ENCODE measurements at places on chromosomes 2 and 18.

DNA sequence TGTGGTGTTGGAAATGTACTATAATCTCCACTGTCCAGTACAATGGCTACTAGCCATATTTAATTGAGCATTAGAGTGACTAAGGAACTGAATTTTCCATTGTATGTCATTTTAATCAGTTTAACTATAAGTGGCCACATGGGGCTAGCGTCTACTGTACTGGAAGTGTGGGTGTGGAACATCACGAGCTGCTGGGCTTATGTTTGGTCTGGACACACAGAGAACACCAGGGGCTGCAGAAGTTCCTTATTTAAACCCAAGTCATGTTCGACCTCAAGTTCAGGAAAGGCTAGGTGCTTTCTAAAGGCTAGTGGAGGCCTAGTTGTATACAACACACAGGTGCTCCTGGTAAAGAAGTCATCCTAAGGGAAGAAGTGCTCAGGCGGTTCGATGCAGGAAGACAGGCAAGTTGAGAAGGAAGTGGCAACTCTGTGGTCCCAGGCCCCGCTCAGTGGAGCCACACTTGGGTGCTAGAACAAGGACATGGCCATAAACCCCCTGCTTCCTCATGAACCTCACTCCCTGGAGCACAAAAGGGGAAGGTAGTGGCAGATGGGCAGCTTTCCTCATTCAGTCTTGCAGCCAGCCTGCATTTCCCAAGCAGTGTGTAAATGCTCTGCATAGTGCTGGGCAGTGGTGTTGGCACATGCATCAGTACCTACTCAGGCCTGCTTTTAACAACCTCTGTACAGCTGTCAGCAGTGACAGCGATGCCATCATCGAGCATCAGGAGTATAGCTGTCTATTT lies 13.3 kb downstream of the LGALSL start:
- no peak for DNase-seq

GRCh38 chr18:5868218-5868854 lies 27.0 kb downstream of the TMEM200C start:
- peak; percentile 38 for DNase-seq

GRCh38 chr2:72113847-72114692 lies 33.6 kb downstream of the CYP26B1 start:
- DNase-seq: no peak

DNA sequence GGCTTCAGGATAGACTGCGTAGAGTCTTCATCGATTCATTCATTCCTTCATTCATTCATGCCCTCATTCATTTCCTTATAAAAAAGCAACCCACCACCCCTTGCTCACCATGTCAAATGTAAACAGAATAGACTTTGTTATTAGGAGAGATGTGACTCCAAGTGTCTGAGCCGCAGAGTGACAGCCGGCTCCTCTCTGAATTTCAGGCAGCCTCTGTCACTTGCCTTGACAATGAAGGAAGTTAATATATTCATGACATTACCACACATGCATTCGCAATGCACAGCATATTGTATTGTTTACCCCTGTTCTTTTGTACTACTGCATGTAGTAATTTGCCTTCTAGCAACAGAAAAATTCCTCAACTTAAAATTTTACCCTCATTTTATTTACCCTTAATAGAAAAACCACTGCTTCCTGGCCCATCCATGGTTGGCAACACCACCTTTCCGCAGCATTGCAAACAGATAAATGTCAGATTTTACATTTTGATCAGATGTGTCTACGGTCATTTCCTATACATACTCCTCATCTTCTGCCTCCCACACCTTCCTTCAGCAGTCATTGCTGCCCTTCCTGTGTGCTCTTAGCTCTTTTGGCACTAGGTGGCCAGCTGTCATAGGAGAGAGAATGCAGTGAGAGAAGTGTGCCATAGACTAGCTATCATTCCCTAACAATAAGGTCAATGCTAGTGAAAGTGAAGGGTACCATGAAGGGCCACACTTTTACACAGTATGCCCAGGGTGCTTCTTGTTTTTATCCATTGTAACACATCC lies 1090.8 kb downstream of the BCL11A start:
- DNase-seq: no peak

- DNase-seq: no peak
Observed at GRCh38 chr2:197675711-197676188, 363 bp upstream of the RFTN2 start.

DNA sequence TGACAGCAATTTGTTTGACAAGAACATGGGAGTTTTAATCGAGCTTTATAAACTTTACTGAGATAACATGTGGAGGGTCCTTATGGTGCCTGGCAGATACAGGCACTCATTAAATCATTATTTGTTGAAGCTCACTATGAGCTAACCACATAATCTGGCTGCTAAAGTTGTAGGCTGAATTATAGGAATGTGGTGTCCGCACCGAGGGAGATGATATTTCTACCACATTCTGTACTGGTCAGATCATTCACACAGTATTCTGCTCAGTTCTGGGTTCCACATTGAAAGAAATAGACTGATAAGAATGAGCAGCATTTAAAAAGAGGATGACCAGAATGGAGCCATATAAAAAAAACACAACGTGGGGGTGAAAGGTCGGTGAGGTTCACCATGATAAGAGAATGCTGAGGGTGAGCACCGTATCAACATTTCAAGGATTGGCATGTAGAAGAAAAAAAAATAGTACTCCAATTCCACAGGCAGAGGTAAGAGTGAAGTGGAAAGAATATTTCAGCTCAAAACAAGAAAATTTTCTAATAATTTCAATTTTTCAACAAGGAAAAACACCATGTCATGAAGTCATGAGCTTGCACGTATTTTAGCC lies 54.4 kb downstream of the TMEFF2 start:
- DNase-seq: no peak

- DNase-seq: no peak
Observed at GRCh38 chr2:175595139-175595538, 406.9 kb downstream of the LNPK start.

DNA sequence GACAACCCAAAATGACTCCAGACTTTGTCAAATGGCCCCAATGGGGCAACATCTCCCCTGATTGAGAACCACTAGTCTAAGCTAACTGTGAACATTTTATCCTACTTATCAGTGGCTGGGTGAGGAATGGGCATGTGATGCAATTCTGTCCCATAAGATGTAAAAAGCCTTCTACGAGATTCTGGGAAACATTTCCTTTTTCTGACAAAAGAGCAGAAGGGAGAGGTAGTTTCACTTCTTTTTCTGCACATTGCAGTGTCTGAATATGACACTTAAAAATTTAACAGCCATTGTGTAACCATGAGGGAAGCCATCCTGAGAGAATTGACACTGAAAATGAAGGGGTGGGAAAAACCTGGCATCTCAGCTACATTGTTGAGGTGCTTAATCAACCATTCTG lies 17.3 kb upstream of the MARCHF4 start:
- DNase-seq: no peak

DNA sequence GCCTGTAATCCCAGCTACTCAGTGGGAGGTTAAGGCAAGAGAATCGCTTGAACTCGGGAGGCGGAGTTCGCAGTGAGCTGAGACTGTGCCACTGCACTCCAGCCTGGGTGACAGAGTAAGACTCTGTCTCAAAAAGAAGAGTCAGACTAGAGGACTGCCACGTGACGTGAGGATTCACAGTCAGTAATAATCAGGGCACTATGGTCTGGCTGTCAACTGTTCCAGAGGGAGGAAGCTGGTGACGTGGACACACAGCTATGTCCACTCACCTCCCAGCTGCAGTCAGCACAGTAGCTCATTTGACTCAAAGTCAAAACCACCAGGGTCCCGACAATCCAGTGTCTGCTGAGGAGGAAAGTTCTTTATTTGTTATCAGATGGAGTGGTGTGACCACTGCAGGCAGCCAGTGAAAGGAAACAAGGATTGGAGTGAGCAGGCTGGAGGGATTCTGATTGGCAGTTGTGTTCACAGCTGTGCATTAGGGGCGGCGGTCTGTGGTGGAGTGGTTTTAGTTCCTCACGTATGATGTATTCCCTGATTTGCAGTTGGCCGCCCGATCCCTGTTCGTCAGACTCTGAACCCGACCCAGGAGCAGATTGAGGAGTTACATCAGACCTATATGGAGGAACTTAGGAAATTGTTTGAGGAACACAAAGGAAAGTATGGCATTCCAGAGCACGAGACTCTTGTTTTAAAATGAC lies 37.9 kb downstream of the MOGAT1 start:
- peak; percentile 96 for DNase-seq

GRCh38 chr18:64271246-64271645 lies 122.4 kb upstream of the LINC00305 start:
- DNase-seq: peak; percentile 8

DNA sequence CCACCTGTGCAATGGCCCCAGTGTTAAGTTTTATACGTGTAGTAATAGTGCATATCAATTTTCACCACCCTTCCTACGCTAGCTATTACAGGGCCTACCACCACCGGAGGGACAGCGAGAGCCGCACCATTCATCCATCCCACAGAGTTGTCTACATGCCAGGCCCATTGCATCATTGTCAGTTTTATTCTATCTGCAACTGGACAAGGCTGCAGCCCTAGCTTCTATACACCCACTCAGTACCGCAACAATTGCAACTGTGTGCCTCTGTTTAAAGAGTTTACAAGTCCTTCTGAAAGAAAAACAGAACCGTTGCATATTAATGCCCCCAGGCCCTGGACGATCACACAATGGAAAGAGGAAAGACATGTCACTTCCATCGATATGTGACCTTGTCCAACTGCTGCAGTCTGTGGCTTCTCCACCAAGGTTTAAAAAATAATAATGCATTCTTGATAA lies 58.6 kb downstream of the ZEB2 start:
- no peak for DNase-seq

DNA sequence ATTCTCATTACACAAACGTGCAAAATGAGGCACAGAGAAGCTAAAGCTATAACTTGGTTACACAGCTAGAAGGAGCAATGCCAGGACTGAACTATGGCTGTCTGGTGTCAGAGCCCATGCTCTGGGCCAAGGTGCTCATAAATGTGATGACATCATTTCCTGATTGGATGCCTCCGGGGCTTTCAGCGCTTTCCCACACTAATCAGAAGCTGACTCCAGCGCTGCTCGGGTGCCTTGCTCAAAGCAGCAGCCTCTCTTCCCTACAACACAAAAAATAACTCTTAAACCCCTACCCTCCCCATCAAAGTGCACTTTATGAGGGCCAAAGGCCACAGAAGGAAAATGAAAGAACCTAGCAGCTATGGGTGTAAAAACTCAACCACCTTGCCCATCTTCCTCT lies 90.7 kb downstream of the STK39 start:
- DNase-seq: no peak

DNA sequence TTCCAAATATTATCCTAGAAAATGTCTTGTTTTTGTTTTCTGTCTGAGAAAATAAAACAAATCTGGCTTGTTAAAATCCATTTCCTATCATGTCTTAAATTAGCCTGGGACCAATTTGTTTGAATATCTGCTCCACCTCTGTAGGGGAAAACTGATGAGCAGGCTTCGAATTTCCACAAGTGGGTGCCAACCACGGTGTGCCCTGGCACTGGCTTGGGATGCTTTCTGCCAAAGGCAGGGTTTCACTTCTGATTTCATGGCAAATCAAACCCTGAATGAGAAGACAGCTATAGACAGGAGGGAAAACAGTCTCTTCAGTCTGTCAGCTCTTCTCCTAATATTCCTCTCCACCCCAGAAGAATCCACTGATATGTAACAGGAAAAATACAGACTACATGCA lies 33.7 kb upstream of the STAT4 start:
- DNase-seq: no peak

- no peak for DNase-seq
Observed at GRCh38 chr2:161676902-161677496, 52.8 kb downstream of the SLC4A10 start.

- no peak for DNase-seq
Observed at GRCh38 chr2:105880637-105881036, 135.9 kb downstream of the NCK2 start.

- DNase-seq: no peak
Observed at GRCh38 chr2:127776122-127776780, 34.7 kb downstream of the WDR33 start.

GRCh38 chr2:226176283-226176984 lies 623.2 kb downstream of the IRS1 start:
- no peak for DNase-seq

DNA sequence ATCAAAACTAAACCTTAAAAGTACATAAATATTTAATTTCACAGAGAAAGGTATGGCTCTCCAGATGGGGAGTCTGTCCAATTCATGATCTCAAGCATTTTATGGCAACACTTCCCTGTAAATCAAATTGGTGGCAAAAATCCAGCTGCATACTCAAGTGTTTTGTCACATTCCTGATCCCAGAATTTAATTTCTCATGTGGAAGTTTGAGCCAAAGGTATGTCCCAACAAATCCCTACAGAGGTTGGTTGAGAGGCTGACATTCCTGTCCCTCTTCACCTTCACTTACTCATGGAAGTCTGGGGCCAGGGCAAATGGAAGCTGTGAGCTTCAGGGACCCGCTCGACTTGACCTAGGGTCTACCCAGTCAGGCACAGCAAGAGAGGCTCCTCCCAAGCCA lies 17.7 kb downstream of the KLF7 start:
- DNase-seq: no peak

DNA sequence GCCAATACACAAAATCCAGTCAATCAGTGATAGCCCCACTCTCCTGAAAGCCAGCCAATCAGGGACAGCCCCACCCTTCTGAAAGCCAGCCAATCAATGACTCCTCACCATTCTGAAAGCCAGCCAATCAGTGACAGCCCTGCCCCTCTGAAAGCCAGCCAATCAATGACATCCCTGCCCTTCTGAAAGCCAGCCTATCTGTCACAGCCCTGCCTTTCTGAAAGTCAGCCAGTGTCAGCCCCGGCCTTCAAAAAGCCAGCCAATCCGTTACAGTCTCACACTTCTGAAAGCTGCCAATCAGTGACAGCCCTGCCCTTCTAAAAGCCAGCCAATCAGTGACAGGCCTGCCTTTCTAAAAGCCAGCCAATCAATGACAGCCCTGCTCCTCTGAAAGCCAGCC lies 95.9 kb upstream of the HDAC4 start:
- DNase-seq: no peak

- no peak for DNase-seq
Observed at GRCh38 chr2:181848261-181848886, 43.2 kb upstream of the ITPRID2 start.

DNA sequence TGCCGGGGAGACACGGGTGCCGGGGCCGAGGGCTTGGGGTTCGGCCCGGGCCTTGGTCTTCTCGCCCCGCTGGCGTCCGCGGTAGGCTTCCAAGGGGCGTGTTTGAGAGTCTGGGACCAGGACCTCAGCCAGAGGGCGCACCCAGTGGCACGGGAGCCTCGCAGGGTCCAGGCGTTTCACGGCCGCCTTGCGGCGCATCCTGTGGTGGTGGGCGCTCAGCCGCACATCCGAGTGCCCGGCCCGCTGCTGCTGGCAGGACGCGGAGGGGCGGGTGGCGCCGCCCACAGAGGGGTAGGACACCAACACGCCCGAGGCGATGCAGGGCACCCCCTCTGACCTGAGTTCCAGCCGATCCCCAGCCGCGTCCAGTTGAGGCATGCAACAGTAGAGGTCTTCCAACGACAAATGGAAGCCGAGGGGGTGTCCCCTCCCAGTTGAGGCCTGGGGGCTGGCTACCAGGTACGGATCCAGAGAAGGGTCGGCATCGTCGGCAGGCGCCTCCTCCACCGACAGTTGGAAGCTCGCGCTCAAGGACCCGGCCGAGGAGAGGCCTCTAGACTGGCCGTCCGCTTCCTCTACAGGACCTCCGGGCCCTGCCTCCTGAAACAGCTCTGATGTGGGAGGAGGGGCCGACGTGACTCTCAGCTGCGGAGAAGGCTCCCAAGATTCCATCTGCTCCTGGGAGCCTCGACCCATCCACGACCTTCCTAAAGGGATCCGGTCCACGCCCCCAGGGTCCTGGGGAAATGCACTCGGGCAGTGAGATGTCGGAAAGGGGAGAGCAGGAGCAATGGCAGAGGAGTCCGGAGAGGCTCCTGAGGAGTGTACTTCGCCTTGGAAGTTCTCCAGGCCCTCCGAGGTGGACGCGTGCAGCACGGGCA lies 6.3 kb downstream of the C2orf81 start:
- no peak for DNase-seq
